Stimulated activated CD4-positive, alpha-beta T cell treated with anti-CD3 and anti-CD28 coated beads, Interleukin-15, amount 100 ng/mL, for 24 hours (primary cell): ENCODE measurements at places on chromosomes 3 and 15.

- no peak for DNase-seq
Measured at GRCh38 chr3:47908744-47909143, 105.8 kb downstream of the DHX30 start.

- DNase-seq, result no peak
Measured at GRCh38 chr15:90222547-90222946, 11.2 kb downstream of the CIB1 start.

DNA sequence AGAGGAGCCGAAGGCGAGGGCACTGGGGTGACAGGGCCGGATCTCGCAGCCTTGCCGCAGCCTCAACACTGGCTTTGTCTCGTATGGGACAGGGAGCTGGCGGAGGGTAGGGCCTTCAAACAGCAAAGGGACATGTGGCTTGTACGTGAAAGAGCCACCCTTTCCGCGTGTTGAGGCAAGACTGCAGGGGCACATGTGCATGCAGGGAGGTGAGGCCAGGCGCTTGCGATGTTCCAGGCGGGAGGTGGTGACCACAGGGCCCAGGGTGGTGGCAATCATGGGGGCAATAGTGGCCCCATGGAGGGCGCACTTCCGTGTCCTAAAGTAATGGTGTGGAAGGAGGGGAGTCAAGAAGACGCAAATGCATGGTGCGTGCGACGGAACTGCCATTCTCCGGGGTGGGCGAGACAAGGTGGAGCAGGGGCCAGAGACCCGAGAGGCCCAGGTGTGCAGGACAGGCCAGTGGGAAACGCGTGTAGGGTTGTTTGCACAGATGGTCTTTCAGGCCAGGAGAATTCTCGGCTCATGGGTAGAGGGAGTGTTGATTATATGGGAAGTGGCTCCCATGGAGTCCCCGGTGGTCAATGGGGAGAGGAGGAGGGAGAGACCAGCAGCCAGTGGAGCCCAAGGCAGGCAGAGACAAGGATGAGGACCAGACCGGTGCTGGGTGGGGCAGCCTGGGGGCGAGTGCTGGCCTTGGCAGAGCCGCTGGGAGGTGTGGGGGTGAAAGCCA is 45.8 kb upstream of the PCSK6 start:
- DNase-seq, result no peak

- DNase-seq, result no peak
Measured at GRCh38 chr15:101455291-101456025, 34.0 kb downstream of the PCSK6 start.

DNA sequence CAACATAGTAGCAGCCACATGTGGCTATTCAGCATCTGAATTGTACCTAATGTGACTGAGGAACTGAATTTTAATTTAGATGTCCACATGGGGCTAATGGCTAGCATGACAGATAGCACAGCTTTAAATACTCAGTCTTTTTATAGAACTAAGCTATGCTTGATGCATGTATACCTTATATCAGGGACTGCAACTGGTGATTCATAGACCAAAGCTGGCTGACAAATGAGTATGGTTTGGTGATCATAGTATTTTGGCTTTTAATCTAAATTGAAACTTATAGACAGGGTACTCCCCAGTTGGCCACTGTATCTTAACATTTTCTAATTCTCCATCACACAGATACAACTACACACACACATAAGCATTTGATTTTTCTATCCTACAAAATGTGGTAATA is 83.6 kb downstream of the IGSF11 start:
- DNase-seq, result no peak

GRCh38 chr3:111315930-111316587 is 225.9 kb upstream of the CD96 start:
- DNase-seq, result no peak

GRCh38 chr3:98903705-98904481 is 2.4 kb upstream of the DCBLD2 start:
- no peak for DNase-seq

- no peak for DNase-seq
Measured at GRCh38 chr3:177495566-177495965, 298.3 kb upstream of the TBL1XR1 start.

DNA sequence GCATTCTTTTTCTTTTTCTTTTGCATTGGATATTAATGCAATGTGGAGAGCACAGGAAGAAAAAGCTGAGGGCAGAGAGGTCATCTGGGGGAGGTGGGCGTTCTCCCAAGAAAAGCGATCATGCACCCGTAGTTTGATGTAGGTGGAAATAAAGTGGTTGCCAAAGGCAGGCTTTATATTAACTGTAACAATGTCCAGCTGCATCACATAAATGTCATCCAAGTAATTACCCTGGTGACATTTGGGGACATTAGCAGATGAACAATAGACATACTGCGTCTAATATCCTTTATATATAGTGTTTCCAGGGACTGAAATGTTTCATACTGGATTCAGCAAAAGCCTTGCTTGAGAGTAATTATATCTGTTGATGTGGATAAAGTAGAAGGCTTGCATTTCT is 135.5 kb downstream of the CNTN6 start:
- DNase-seq, result no peak

- DNase-seq, result no peak
Measured at GRCh38 chr15:79828447-79828846, 68.4 kb downstream of the MTHFS start.

- no peak for DNase-seq
Measured at GRCh38 chr3:168862466-168862865, 766.7 kb upstream of the GOLIM4 start.

- DNase-seq, result no peak
Measured at GRCh38 chr3:69994919-69995318, 4.6 kb upstream of the SAMMSON start.

DNA sequence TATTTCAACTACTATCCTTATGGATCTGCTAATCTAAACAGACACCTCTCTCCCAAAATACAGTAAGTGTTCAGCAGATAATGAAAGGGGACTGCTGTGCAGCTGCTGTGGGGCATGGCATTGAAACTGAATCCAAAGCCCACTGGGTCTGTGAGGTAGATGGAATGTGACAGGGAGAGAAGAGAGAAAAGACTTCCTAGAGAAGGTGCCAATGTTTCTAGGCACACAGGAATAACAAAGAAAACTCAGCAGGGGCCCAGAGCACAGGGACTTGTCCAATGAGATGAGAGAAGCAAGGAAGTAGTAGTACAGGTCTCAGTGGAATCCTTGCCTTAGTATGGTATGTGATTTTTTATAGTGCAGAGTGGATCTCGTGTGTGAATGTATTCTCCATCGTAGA is 457.8 kb downstream of the IL5RA start:
- DNase-seq, result no peak

DNA sequence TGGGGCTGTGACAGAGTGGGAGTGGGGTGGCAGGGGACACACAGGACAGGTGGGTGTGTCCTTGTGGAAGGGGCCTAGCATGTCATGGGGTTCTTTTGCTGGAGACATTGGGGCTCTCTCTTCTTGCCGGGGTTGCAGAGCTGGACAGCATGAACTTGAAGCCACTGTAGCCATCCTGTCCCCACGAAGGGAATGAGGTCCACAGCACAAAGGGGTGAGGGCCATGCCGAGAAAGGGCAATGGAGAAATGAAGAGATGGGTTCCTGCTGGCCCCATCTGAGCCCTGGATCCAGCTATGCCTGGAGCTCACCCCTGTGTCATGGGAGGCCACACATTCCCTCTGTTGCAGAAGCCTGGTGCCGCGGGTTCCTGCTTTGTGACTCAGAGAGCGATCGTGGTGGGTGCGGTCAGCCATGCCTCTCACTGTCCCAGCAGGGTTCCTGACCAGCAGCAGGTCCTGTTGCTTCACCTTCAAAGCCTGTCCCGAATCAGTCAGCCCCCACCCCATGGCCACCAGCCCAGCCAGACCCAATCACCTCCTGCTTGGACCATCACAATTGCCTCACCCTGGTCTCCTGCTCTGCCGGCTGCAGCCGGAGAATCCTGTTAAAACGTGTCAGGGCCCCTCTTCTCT is 50.0 kb downstream of the DNAJB8 start:
- DNase-seq, result no peak

DNA sequence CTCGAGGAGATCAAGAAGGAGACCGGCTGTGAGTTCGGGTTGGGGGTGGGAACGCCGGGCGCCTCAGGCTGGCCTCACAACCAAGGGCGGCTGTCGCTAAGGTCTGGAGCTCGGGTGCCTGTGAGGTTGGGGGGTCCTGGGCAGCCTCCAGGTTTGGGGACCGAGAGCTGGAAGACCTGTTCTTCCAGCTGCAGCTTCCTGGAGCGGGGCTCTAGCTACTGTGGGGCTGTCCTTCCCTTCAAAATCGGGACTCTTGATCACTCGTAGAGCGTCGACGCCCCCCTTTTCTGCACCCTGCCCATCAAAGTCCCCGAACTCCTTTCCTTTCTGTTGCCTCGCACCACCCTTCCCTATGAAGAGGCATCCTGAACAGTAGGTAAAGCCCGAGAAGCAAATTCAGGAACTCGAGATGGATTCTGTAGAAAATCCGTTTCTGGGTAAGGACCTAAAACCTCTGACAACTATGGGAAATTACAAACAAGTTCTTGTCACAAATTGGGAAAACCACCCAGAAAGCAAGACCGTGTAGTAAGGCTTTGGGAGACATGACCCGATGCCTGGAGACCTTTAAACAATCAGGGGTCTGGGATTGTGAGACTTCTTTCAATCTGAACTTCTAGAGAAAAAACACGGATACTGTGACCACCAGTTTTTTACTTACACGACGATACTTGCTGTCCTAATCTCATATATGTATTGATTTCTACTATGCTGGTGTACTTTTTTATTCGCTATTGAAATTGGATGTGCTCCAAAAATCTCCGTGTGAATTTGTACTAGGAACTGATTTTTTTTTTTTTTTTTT is 556 bp downstream of the CHP1 start:
- DNase-seq, result no peak

- DNase-seq, result no peak
Measured at GRCh38 chr15:50996641-50997040, 88.2 kb downstream of the AP4E1 start.

GRCh38 chr15:61524545-61524944 is 295.4 kb upstream of the RORA start:
- no peak for DNase-seq

GRCh38 chr3:64625381-64625780 is 62.4 kb downstream of the ADAMTS9 start:
- DNase-seq, result no peak

GRCh38 chr3:49716169-49716568 is 3.3 kb downstream of the AMIGO3 start:
- no peak for DNase-seq

DNA sequence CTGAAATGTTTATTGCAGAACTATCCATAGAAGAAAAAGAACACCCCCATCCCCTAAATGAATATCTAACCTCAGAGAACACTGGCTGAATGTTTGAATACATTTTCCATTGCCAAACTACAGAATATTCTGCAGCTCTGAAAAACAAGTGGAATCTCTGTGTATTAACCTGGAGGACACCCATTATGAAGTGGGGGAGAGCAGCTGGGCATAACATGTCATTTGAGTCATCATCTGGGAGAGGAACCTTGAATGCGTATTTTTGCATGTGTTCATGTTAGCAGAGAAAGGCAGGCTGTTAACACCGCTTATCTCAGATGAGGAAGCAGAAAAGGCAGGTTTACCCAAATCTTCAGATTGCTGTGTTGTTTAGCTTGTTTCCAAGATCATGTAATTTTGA is 31.5 kb downstream of the ESYT3 start:
- no peak for DNase-seq
